T-helper 2 cell (primary cell): ENCODE measurements at places on chromosomes 16 and 17.

- DNase-seq = no peak
Measured at GRCh38 chr17:78882540-78883088, 20.4 kb downstream of the CEP295NL start.

- no peak for DNase-seq
Measured at GRCh38 chr17:4766723-4767122, 5.0 kb upstream of the TM4SF5 start.

DNA sequence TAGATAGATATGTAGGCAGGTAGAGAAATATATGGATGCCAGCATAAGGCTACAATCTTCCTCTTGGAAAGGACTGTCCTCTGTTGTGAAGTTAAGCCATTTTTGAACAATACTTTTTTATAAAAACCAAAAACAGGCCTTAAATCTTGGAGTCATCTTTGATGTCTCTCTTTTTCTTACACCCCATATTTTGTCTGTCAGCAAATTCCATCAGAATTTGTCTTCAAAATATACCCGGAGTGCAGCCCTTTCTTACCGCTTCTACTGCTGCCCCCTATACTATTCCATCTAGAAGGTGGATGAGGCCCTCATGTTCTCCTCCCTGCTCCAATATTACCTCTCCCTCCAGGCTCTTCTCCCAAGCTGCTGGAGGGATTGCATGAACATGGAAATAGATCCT is 326.5 kb downstream of the HAPSTR1 start:
- no peak for DNase-seq

DNA sequence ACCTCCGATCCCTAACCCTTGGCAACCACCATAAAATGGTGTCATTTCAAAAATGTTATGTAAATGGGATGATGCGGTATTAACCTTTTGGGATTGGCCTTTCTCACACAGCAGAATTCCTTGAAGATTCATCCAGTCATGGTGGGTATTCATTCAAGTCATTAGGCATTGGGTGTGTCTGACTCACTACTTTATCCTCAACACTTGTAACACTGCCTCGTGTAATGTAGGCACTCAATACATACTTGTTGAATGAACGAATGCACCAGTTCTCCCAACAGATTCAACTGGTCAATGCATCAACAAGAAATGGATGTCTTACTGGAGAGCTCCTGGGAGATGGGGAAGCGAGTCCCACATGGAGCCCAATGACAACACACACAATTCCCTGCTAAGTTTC is 21.8 kb upstream of the GAN start:
- DNase-seq = no peak
